ENCODE measurements at places on chromosomes 6 and 20. TPM values are rescaled to one million over a fixed set of nuclear protein-coding genes. Genes with fewer than 3 reads are reported as not detected.

DNA sequence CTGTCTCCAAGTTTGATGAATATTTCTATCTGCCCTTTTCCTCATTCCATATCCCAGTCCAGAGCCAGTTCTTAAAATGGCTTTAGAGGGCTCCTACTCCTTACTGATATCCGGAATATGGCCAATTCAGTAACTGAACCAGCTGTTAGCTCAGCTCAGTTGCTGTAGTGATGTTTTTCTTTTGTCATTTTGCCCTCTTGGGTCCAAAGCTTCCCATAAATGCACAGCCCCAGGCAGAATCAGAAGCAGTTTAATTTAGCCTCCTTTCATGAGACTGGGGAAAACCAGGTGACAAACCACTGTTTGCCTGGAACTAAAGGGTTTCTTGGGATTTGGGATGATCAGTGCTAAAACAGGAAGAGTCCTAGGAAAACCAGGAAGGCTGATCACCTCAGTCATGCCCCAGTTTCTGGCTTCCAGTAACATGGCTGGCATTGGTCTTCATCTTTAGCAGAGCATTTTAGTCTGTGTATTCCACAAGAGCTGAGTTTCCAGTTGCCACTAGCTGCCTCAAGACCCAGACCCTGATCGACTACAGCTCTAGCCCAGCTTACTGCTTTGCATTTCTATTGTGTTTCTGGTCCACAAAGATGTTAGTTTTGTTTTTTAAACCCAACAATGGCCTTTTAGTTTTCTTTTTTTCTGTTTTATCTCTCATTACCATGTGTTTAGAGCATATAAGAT, 40.6 kb upstream of the REV3L start:
- no peaks in the 10 kb centered on the region for H3K27me3 ChIP-seq
- no peak for DNase-seq
- H3K27ac ChIP-seq, result no peak overlapping the region
- H3K4me1 ChIP-seq, result peaks cover 4% of the 10 kb centered on the region
- no peaks in the 10 kb centered on the region for H3K36me3 ChIP-seq

Gene UNC5CL
- 1.6 TPM for total RNA-seq

GRCh38 chr20:561437-562231, 18.0 kb upstream of the CSNK2A1 start:
- no peaks in the 10 kb centered on the region for H3K27me3 ChIP-seq
- peak; percentile 93 for DNase-seq
- no peaks in the 10 kb centered on the region for H3K4me1 ChIP-seq

Gene SEL1L2
- total RNA-seq, result not detected

- H3K27ac ChIP-seq, result no peak overlapping the region
- H3K27me3 ChIP-seq, result no peaks in the 10 kb centered on the region
- peaks cover 3% of the 10 kb centered on the region for H3K4me1 ChIP-seq
- no peaks in the 10 kb centered on the region for H3K36me3 ChIP-seq
Observed at GRCh38 chr6:63352069-63352543, 32.3 kb upstream of the LGSN start.

Gene CFAP206
- total RNA-seq, result 0.67 TPM

- no peak overlapping the region for H3K27ac ChIP-seq
- H3K4me1 ChIP-seq, result peaks cover 3% of the 10 kb centered on the region
- H3K36me3 ChIP-seq, result no peaks in the 10 kb centered on the region
- no peak overlapping the region for H3K4me3 ChIP-seq
- H3K27me3 ChIP-seq, result no peaks in the 10 kb centered on the region
Observed at GRCh38 chr6:24689964-24690363, 23.1 kb downstream of the ACOT13 start.

- no peak overlapping the region for H3K4me3 ChIP-seq
- no peaks in the 10 kb centered on the region for H3K27me3 ChIP-seq
- no peak for DNase-seq
- no peak overlapping the region for H3K27ac ChIP-seq
- no peaks in the 10 kb centered on the region for H3K4me1 ChIP-seq
- H3K36me3 ChIP-seq, result no peaks in the 10 kb centered on the region
Observed at GRCh38 chr6:121210943-121211342, 123.3 kb downstream of the TBC1D32 start.

Gene ENPP1
- total RNA-seq, result 11.6 TPM

DNA sequence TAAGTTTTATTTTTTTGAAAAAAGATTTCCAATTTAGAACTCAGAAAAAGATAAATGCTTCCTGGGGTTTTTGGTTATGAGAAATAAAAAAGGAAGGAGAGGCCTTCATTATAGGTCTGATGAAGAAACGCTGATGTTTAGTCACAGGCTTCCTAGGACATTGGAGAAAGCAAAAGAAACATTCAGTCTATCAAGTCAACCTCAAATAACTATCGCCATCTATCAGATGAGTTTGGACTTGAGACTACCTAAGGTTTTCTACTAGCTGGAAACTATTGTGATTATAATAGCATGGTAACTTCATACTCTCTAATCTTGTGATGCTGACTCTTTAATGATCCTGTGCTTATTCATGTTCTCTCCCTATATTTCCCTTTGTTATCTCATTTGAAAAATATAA, 171.3 kb downstream of the TPBG start:
- H3K4me3 ChIP-seq, result no peak overlapping the region
- DNase-seq, result no peak
- H3K27ac ChIP-seq, result no peak overlapping the region

DNA sequence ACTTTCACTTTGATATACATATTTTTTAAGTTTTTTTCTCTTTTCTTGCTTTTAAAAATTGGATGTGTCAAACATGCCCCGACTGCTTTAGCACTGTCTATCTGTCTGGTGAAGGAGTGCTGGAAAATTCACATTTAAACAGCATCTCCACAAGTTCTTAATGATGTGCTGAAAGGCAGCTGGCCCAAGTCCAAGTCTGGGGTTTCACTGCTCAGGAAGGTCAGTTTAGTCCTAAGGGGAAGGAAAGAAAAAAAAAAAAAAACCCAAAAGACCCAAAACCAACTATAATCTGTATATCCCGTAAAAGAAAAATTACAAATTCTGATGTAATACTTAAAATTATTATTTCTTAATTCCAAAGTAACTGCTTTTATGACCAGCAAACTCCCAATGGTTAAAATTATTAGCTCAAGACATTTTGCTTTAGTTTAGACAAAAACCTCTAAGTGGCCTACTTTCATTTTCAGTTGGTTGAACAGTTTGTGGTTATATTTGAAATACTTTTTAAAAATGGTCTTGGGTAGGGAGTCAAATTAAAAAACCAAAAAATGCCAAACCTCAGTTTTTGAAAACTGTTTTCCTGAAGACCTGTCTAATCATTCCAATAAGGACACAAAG, 79.5 kb upstream of the PREP start:
- H3K27ac ChIP-seq, result no peak overlapping the region
- H3K4me1 ChIP-seq, result peaks cover 5% of the 10 kb centered on the region
- H3K4me3 ChIP-seq, result no peak overlapping the region
- no peaks in the 10 kb centered on the region for H3K36me3 ChIP-seq

- no peaks in the 10 kb centered on the region for H3K27me3 ChIP-seq
- DNase-seq, result no peak
- H3K4me3 ChIP-seq, result no peak overlapping the region
- no peaks in the 10 kb centered on the region for H3K4me1 ChIP-seq
Observed at GRCh38 chr20:35489717-35490116, 34.3 kb downstream of the CEP250 start.

Gene LRRN4
- total RNA-seq, result 1.6 TPM

Gene BFSP1
- 9.4 TPM for total RNA-seq

- H3K27ac ChIP-seq, result no peak overlapping the region
- H3K4me3 ChIP-seq, result no peak overlapping the region
- no peaks in the 10 kb centered on the region for H3K27me3 ChIP-seq
Observed at GRCh38 chr6:8803181-8803760, 367.9 kb upstream of the SLC35B3 start.

Gene GLP1R
- total RNA-seq, result not detected

Gene KCNK16
- total RNA-seq, result not detected

- H3K27me3 ChIP-seq, result no peaks in the 10 kb centered on the region
- peaks cover 23% of the 10 kb centered on the region for H3K4me1 ChIP-seq
- DNase-seq, result no peak
- peaks cover 84% of the 10 kb centered on the region for H3K36me3 ChIP-seq
- no peak overlapping the region for H3K4me3 ChIP-seq
Observed at GRCh38 chr6:143692696-143693095, 14.9 kb downstream of the PHACTR2 start.

Gene LHFPL5
- not detected for total RNA-seq

Data from endodermal cell (in vitro differentiated cells).